ENCODE measurements at places on chromosomes 6 and 20.

DNA sequence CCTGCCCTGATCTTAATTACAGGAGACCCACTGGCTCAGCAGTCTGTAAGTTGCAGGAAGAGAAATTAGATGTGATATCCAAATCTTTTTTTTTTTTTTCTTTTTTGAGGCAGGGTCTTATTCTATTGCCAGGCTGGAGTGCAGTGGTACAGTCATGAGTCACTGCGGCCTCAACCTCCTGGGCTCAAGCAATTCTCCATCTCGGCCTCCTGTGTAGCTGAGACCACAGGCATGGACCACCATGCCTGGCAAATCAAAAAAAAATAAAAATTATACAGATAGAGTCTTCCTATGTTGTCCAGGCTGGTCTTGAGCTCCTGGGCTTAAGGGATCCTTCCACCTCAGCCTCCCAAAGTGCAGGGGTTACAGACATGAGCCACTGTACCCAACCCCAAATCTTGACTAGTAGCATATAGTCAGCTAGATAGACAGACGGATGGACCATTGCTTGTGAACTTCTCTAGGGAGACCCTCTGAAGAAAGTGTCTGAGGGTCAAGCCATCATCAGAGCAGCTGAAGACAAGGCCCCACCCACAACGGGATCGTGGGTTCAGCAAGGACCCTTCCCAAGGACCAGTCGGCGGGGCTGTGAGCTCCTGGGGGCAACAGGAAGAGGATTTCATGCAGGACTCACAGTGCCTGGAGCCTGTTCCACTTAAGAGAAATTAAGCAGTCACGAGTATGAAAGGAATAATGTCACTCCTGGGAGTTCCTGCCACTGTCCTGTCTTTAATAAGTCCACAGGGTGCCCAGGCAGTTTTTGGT, 222.7 kb downstream of the ANKRD60 start:
- no peak for DNase-seq

- no peak for DNase-seq
These were observed 26.0 kb downstream of the SDCBP2 start for GRCh38 chr20:1302685-1303541.

DNA sequence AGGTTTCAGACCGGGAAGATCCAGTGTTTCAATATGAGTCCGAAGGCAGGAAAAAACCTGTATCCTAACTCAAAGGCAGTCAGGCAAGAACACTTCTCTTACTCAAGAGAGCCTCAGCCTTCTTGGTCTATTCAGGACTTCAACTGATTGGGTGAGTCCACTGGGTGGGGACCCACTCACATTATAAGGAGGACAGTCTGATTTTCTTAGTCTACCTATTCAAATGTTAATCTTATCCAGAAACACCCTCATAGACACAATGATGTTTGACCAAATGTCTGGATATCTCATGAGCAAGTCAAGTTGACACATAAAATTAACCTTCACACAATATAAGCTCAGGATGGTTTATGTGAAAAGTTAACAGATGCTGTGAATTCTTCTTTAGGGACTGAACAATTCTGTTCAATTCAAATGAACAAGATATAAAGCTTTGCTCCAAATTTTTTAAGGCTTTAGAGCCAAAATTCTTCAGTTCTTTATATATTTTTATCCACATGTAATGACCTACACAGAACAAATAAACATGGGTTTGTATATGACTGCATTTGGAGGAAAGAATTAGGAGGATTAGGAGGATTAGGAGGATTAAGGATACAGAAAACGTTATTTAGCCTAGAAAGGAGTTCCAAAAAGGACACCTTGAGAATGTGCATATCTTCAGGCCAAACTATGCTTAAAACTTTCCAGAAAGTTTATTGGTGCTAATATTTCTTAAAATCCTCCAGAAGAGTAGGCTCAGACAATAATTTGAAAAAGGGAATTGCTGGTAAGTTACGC, 35.3 kb upstream of the LAMA2 start:
- no peak for DNase-seq

DNA sequence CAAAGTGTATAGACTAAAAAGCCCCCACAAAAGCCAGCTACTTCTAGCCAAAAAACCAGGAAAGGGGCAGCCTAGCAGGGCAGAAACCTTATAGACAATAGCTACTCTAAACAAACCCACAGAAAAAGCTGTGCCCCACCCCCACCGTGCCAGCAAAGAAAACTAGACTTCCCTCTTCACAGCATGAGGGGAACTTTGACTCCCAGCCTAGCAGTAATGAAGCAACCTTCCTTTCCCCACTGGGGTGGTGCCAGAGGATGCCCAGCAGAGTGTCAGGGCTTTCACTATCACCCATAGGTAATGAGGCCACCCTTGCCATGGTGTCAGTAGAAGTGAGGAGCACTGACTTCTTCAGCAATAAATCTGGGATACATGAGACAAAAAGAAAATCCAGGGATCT, 99.0 kb upstream of the LGSN start:
- no peak for DNase-seq

GRCh38 chr6:142728364-142728763, 216.6 kb downstream of the HIVEP2 start:
- no peak for DNase-seq

GRCh38 chr20:60200305-60200918, 242.2 kb downstream of the CDH26 start:
- DNase-seq: no peak

DNA sequence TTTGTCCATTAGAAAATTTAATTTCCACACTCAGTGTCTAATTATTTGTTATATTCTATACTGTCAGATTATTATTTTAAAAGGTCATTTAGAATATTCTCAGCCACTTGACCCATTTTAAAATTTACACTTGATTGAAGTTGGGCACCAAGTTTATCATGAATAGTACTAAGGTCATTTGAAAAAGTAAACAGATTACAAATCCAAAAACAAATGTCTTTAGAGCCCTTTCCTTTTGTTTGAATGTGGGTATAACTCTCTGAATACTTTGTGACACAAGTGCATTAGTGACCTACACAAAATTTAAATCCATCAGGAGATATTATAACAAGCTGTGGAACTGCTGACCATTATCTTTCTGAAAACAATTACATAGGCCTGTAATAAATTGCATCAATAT, 11.3 kb downstream of the HIVEP2 start:
- no peak for DNase-seq

DNA sequence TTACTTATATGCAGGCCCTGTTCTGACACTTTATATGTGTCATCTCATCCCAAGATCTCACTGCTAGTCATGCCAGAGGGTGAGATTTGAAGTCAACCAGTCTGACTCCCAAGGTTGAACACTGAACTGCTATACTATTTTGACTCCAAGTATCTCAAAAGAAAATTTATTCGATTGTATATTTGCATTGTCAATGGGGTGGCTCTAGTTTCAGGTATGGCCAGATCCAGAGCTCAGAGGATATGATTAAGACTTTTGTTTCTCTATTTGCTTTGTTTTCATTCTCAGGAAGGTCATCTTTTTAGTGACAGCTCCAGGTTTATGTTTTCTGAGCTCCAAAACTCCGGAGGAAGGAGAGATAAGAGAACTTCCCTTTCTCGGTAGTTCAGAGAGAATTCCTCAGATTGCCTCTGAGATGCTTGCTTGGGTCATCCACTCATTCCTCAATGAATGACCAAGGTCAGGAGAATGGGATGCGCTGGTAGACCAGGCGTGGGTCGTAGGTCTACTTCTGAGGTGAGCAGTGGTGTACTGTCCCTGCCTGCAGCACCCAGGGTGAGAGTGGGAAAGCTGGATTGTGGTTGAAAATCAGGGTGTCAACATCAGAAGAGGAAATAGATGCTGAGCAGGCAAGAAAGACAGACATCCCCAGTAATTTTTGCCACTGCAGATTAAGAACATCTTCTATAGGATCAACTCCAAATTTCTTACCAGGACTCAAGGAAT, 99.3 kb downstream of the PFDN4 start:
- no peak for DNase-seq

DNA sequence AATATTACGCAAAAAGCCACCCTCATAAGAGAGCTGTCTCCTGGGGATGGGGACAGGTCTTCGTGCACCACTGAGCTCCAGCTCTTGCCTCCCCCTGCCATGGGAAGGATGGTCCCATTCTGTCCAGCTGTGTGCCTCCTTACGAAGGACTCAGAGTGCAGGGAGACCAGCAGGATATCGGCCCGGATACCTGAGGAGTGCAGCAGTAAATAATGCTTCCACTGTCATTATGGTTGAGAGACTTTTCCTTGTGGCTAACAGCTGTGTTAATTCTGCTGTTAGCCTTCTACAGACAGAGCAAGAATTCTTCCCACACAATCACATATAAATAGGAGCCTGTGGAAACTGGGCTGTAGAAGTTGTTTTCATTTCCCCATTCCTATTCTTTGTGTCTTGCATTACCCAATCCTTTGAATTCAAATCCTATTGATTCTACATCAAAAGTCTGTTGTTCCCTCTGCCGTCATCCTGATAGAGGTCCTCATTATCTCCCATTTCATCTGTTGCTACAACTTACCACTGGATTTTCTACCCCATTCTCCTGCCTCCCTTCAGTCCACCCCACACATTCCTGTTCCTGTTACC, 364.6 kb upstream of the SOX4 start:
- no peak for DNase-seq

GRCh38 chr20:58102744-58103516, 125.5 kb downstream of the ANKRD60 start:
- DNase-seq: no peak

- no peak for DNase-seq
These were observed 16.9 kb upstream of the ANKRD60 start for GRCh38 chr20:58245181-58245891.

DNA sequence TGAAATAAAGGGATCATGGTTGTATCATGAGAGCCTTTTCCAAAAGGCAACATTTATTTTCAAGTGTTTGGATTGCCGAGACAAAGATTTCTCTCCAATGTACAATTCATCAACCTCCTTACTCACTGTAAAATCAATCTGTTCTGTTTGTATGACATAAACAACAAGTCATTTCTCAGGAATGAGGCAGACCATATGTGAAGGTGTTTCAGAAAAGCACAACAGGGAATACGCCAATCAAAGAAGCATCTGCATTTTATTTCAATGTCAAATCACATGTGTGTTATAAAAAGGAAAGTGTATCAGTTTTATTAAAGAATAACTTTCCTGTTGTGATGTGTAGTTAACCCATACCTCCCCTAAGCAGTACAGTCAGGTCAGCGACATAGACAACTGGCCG, 653.7 kb downstream of the TFAP2A start:
- no peak for DNase-seq

DNA sequence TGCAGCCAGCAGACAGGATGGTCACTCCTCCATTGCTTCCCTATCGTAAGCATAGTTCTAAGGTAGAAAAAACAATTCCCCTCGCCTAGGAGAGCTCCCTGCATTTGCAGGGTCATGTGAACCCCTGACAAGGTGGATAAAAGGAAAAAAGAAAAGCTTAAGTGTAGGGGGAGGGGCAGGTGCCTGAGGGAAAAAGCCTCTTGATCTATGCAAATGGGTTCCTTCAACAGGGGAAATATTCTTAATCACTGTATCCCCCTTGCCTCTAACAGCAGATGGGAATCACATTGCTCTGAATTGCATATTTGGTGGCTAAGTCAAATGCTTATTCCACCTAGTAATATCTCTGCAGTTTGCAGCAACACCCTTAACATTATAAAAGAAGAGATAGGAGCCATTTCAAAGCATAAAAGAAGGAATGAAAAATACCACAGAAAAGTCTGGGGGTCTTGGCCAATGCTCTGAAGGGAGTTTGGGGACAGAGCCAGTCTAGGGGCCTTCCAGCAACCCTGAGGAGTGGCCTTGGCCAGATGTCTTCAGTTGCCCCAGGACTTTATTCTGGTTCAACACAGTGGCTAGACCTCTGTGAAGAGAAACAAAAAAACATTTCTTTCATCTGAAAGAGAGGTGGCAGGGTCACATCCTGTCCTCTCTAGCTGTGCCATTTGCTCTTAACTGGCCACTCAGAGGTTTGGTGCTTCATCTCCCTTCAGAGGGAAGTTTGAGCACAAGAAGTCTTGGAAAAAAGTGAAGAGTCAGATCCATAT, 660.4 kb upstream of the GJE1 start:
- no peak for DNase-seq

GRCh38 chr20:2236256-2236655, 59.5 kb upstream of the TGM3 start:
- DNase-seq: no peak

GRCh38 chr20:24816431-24816830, 132.6 kb upstream of the CST7 start:
- DNase-seq: no peak

GRCh38 chr20:57223648-57224489, 42.6 kb downstream of the BMP7 start:
- DNase-seq: no peak

GRCh38 chr6:32472781-32473375, 33.2 kb downstream of the HLA-DRA start:
- no peak for DNase-seq

- DNase-seq: no peak
These were observed 19.8 kb downstream of the GMPR start for GRCh38 chr6:16257999-16258708.

DNA sequence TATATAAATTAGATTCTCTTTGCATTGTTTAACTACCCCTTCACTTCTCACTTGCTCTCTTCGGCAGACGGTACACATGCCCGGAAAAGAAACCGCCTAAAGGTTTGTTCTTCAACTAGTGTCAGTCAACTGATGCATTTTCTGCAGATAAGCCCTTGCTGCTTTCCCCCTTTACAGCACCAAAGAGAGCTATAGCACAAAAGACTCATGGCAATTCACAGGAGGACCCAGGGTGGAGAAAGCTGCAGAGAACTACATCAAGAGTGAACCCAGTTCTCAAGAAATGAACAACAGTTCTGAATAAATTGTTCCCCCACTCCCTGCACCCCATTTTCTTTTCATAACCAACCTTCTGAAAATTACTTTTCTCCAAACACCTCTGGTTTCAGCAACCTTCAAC, 8.9 kb downstream of the CD164 start:
- DNase-seq: no peak

DNA sequence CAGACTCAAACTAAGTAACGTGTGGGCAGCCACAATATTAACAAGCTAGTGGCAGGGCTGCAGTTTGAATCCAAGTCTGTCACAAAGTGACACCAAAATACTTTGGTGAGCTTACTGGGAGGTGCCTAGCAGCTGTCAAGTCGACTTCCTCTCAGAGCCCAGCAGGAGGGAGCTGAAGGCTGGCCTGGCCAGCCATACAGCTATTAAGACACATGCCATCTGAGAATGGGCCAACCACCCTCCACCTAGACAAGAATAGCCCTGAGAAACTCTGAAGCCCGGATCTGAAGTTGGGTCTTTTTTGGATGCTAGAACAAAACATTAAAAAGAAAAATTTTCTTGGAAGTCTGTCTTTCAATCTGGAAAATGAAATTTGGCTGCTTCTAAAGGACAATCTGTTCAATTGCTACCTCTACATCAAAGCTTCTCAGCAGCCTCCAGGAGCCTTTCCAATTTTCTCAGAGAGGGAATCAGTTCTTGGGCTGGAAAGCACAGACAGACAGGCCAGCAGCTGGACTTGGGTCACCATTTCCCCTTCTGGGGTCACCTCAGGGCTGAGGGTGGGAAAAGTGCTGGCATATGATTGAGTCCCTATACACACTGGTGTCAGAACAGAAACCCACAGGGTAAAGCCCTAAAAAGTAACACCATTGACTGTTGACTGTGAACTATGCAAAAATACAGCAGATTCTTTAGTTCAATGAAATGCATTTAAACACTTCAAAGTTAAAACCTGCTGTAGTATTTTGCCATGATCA, 42.9 kb downstream of the UQCC1 start:
- no peak for DNase-seq
